ENCODE measurements at places on chromosomes 3 and 15.
A peak's percentile ranks its signal among the peaks of the same experiment; 100 is the strongest.

DNA sequence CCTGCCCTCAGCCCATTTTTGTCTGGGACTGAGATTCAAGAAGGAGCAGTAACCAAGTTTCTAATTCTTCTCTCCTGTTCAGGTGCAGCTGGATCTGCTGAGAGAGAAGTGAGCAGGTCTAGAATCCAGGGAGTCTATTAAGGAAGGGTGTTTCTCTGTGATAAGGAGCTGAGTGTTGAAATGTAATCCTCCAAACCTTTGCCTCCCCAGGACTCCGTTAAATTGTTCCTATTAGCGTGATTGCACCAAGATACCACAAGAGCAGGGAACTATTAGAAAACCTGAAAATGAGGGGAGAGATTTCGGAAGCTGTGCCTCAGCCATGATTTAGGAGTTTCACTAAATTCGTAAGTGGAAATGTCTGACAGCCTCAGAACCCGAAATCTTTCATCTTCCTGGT lies 192.6 kb downstream of the EBLN2 start:
- no peak for DNase-seq

DNA sequence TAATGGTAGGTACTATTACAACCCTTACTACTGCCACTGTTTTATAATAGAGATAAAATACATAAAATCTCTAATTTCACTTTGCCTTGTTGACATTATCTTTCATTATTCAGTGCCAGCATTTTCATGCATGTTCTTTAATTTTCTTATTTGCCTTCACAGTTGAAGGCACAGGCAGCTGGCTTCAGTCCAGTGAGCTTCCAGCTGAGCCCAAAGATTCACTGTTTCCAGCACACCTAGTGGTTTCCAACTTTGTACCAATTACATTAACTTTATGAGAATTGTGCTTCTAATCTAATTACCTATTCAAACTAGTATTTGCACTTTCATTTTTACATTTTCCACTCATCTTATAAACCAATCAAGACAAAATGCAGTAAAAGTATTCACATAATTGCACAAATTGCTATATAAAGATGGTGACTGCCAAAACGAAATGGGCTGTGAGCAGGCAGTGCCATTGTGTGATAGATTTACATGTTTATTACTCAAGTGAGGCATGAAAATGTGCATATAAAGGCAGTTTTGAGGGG lies 228.3 kb downstream of the MFSD1 start:
- DNase-seq, result no peak

DNA sequence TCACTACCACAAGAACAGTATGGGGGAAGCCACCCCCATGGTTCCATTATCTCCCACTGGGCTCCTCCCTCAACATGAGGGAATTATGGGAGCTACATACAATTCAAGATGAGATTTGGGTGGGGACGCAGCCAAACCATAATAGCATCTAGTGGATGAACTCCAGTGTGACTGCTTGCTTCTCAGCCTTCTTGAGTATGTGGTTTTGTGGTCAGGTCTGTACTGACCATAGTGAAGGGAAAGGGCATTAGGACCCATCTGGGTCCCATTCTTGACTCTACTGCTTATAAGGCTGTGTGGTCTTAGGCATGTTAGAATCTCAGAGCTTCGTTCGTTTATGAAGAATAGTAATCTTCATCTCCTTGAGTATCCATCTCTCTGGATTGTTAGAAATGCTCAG lies 81.4 kb downstream of the CGNL1 start:
- no peak for DNase-seq

GRCh38 chr3:100424261-100424660 lies 22.9 kb downstream of the LNP1 start:
- no peak for DNase-seq

DNA sequence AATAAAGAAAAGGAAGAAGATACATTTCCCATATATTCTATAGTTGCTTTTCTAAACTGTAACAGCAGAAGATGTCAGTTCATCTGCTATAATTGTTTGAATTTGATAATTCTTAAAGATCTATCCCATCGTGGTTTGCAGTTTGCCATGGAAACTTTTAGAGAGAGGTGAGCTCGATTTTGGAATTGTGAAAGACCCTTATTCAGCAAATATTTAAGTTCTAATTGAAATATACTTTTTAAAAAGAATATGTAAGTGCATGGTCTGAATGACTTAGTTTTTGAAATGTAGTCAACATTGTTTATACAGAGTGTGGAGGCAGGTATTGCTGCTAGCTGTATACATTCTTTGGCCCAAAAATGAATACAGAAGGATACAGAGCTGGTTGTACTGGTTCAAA lies 127.7 kb downstream of the PDE8A start:
- DNase-seq, result no peak

GRCh38 chr3:55486857-55487380 lies at the start of gene WNT5A:
Gene WNT5A (minus strand): TSS chr3:55487306. CDS start chr3:55486985, 321 bp downstream.
- DNase-seq, result no peak

DNA sequence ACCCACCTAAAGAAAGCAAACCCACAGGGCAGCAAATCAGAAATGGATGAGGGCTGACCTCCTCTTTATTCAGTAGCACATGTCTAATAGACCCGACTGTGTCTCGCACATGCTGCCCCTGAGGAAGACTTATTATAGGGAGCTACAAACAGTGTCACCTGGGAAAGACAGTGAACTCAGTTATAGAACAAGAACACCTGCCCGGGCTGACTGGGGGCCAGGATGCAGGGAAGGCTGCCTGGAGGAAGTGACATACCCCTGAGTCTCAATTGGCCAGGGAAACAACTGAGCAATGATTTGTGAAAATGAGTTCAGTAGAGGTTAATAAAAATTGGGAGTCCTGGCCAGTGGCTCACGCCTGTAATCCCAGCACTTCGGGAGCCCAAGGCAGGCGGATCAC lies 78.7 kb upstream of the CGNL1 start:
- no peak for DNase-seq

GRCh38 chr3:33312361-33312760 lies 35.1 kb downstream of the FBXL2 start:
- no peak for DNase-seq

GRCh38 chr3:74080056-74080461 lies 455.3 kb upstream of the PDZRN3 start:
- DNase-seq, result no peak

- no peak for DNase-seq
Observed at GRCh38 chr3:135989242-135989641, 23.7 kb downstream of the PPP2R3A start.

- no peak for DNase-seq
Observed at GRCh38 chr15:34914317-34914716, 55.2 kb downstream of the AQR start.

DNA sequence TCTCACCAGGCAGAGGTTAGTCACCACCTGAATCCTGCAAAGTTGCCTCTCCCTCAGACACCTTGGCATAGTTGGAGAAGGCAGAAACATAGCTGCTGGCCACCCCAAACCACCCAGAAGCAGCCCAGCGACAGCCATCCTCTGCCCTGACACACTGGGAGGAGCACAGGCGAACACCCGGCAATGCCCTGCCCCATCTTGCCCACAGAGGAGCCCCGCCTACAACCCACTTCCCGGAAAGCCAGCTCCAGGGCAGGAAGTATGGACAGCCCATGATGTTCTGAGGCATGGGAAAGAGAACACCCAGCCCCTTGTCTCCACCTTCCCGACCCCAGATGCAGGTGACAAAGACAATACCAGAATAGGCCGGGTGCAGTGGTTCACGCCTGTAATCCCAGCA lies 12.6 kb upstream of the SHISA5 start:
- no peak for DNase-seq

DNA sequence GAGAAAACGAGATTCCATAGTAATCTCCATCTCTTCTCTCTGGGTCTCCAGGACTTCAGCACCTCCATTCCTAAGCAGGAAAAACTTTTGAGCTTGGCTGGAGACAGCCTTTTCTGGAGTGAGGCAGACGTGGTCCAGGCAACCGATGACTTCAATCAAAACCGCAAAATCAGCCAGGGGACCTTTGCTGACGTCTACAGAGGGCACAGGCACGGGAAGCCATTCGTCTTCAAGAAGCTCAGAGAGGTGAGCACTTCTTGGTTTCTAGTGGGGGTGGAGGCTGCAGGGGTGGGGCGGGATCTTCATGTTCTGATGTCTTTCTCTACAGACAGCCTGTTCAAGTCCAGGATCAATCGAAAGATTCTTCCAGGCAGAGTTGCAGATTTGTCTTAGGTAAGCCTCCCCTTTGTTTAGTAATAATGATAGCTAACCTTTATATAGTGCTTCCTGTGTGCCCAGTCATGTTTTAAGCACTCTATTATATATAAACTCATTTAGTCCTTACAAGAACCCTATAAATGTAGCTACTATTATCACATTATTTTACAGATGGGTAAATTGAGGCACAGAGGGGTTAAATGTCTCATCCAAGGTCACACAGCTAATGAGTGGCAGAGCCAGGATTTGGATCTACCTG lies 35.0 kb upstream of the TATDN2 start:
- no peak for DNase-seq

GRCh38 chr3:35718921-35719320 lies 79.6 kb downstream of the ARPP21 start:
- no peak for DNase-seq

DNA sequence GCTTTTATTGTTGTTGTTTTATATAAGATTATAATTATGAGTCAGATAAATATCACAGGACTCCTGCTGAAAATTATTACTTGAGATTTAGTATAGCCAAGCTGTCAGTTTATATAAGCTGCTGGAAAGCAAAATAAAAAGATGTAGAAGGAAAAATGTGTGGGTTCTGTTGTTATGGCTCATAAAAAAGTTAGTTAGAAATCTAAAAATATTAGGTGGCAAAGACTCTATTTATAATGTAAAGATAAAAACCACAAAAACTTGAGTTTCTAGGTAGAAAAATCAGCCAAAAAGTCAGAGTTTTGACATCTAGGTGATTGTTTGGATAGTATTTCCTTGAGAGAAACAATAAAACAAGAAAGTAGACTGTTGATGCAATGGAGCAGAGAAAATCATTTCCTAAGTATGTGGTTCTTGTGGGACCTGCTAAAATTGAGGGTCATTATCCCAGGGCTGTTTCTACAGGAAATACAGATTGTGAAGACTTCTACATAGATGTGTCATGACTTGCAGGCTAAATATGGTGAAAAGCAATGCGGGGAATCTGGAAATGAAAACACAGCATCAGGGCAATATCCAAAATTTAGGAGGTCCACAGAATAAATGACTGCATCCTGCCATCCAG lies 1109.6 kb upstream of the CADM2 start:
- DNase-seq, result no peak

DNA sequence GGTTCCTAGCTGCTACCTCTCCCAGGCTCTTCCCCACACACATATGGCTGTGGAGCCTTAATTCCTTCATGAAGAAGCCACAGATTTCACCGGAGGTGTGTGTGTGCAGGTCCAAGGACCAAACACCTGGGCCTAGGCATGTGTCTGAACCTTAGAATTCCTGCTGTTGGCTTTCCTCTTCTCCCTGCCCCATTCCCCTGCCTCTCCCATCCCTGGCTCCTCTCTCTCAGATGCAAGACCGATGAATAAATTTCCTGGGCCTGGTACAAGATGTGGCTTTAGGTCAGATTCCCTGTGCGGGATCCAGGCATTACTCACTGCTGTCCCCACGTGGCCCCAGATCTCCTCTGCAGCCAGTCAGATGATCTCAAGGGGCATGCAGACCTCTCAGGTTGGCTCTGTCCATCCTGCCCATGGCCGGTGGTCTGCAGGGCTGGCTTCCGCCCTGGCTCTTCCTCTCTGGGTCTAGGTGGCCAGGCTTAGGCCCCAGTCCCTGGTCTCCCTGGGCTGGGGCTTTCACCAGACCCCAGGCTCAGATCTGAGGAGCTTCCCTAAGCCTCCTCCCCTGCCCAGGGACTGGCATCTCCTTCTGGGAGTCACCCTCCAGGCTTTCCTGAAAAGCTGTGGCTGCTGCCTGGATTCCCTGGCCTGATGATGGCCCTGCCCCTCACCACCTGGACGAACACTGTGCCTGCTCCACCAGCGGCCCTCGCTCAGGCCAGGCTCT lies 20.5 kb downstream of the CCR9 start:
- no peak for DNase-seq

GRCh38 chr3:45603226-45603625 lies 8.7 kb downstream of the LIMD1 start:
- DNase-seq, result no peak

- DNase-seq, result no peak
Observed at GRCh38 chr3:144167634-144168033, 196.0 kb downstream of the DIPK2A start.

DNA sequence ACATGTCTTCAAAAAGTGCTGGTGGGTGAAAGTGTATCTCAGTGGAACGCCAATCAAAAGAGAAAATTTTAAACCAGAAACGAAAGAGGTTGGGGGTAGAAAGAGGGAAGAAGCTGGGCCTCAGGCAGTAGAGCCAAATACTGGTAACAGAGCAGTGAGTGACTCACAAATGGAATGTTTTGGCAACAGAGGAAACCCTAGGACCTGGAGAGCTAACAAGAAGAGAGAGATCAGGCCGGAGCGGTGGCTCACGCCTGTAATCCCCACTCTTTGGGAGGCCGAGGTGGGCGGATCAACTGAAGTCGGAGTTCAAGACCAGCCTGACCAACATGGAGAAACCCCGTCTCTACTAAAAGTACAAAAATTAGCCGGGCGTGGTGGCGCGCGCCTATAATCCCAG lies 450.8 kb upstream of the NAALADL2 start:
- DNase-seq, result no peak

DNA sequence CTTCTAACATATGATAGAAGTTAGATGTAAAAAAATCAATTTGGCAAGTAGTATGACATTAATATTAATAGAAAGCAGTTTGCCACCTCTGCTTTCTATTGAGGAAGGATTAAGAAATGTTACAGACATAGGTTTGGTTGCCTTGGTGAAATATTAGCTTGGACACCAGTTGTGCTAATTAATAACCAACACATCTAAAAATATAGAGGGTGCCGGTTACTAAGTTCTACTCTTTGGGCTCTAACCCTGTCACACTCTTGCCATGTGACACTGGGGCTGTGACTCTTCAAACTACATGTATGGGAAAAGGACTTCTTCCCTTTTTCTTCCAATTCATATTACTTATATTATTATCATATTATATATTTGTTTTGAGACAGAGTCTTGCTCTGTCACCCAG lies 64.4 kb downstream of the TRIM71 start:
- no peak for DNase-seq

- no peak for DNase-seq
Observed at GRCh38 chr3:170826047-170826446, 43.9 kb downstream of the RPL22L1 start.

GRCh38 chr3:158127250-158128219 lies 17.6 kb downstream of the RSRC1 start:
- DNase-seq, result no peak

- no peak for DNase-seq
Observed at GRCh38 chr3:172221547-172221946, 182.2 kb downstream of the FNDC3B start.

GRCh38 chr15:78103406-78104118 lies 11.2 kb downstream of the SH2D7 start:
- peak; percentile 63 for DNase-seq

GRCh38 chr3:17770682-17771081 lies 28.3 kb upstream of the TBC1D5 start:
- no peak for DNase-seq

All from CD4-positive, alpha-beta T cell treated with Interleukin-4 for 4 hours (primary cell).